Small intestine (tissue), 16 donors: ENCODE measurements at places on chromosomes 5 and 9. TPM values are rescaled to one million over a fixed set of nuclear protein-coding genes. Genes with fewer than 3 reads are reported as not detected.
A peak's percentile ranks its signal among the peaks of the same experiment; 100 is the strongest.

- DNase-seq, result peak; percentile 35
Measured at GRCh38 chr9:98860871-98861293, 53.4 kb downstream of the GALNT12 start.

DNA sequence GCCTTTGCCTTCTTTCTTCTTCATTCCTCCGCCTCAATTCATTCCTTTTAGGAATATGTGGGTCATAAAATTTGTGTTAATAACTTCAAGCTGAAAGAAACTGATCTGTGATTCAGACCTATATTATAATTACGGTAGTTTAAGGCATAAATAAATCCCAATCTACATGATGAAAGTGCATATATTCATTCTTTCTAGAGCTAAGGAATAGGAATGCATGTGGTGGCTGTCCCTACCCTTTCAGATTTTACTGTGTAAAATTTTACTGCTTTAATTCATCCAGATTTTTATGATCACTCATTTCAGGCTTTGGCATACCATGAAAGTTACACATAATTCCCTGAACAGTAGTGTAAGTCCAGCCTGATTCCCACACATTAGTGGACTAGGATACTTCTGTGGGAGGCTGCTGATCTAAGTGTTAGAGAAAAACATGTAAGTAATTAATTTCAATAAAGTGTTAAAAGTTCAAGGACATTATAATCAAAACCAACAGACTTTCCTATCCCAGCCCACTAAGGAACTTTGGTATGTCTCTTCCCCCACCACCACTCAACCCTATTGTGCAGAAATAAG is 83.1 kb downstream of the HINT1 start:
- DNase-seq, result no peak

DNA sequence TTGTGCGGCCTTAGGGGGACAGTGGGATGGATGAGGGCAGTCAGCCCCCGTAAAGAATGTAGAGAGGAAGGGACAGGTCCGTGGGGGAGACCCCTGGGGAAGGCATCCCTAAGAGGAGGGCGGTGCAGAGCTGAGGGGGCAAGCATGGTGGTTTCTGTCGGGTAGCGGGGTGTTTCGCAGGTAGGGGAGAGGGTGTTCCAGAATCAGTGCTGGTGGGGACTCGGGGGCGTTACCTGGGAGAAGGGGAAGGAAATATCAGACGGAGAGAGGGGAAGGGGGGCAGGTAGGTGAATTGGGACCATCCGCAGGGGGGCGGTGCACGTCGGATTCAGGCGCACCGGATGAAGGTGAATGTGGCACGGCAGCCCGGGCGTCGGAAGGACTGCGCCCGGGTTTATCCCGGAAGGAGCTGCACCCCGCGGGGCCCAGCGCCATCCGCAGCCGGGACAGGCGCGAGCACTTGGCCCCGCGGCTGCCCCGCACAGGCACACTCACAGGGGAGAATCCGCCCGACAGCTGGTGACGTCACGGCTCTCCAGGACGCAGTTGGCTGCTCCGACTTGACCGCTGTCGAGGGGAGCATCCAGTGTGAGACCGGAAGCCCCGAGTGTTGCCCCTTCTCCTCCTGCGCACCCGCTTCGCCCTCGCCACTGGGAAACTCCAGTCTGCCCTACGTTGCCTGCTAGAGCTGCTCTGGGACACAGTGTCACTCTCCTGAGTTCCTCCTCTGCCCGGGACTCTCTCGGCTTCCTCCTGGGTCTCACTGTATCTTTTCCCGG is 1.3 kb downstream of the CD72 start:
- peak; percentile 51 for DNase-seq

DNA sequence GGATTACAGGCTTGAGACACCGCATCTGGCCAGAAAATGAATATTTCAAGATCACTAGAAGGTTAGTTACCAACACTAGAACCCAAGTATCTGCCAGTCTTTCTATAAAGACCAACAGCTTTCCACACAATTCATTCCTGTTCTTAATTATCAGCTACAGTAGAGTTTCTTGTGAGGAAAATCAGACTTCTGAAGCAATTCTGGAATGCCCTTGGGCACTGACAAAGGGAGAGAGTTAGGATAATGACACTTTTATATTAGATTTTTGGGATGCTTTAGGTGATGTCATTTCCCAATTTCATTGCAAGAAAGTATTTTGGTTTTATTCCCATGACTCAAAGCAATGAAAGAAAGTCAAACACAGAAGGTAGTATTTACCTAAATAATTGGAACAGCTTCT is 497.0 kb upstream of the TUSC1 start:
- no peak for DNase-seq

- no peak for DNase-seq
Measured at GRCh38 chr9:108394726-108395125, 461.1 kb downstream of the ACTL7B start.

- DNase-seq, result no peak
Measured at GRCh38 chr9:121349009-121349408, 21.0 kb downstream of the STOM start.

GRCh38 chr9:21322911-21323461 is 12.2 kb downstream of the KLHL9 start:
- DNase-seq, result no peak

DNA sequence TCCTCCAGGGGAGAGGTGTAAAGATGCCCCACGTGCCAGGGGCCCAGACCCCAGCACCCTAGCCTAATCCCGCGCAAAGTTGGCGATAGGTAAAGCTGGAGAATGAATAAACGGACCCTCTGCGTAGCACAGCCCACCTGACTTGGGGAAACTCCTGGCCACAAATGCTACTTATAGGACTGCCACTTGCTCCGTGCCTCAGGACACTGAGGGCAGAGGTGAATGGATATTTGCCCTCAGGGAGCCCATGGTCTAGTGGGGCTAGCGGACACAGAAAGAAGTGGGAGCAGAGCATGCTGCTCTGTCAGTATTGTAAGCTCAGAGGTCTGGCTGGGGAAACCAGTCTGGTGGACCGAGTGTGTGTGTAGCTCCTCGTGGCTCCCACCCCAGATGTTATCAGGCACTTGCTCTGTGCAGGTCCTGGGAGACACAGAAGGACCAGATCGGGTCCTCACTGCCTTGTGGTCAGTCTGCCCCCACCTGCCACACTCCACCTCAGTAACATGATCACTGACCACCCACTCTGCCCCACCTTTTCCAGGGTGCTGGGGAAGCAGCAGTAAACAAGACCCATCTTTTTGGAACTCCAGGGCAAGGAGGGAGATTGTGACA is 841 bp downstream of the GRK6 start:
- DNase-seq, result no peak

- no peak for DNase-seq
Measured at GRCh38 chr5:57937025-57937424, 454.4 kb upstream of the ACTBL2 start.

DNA sequence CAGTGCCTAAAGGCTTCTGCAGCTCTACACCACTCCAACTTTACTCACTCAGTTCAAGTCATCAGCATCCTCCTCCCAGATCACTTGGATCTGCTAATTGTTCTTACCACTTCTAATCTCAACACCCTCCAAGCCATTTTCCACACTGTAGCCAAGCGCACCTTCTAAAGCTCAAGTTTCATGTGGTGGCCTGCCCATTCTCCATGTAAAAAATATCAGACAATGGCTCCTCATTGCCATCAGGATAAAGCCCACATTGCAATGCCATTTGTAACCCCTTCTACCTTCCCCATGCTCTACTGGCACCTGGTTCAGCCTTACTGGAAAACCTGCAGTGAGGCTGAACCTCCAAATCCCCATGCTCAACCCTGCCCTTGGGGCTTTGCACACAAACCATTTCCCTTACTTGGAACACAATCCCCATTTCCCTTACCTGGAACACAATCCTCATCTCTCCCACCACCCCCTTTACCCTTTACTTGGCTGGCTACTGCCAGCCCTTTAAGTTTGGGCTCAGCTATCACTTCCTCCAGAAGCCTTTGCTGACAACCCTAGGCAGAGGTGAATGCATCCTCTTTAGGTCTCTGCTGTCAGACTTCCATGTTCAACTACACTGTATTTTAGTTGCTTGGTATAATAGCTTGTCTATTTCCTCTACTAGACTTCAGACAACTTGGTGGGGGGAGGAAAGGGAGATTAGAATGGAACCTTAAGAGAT is 220.0 kb downstream of the TSSK1B start:
- no peak for DNase-seq

- DNase-seq, result no peak
Measured at GRCh38 chr5:134552301-134552700, 26.8 kb downstream of the JADE2 start.

- no peak for DNase-seq
Measured at GRCh38 chr9:14535161-14535955, 157.9 kb downstream of the ZDHHC21 start.

GRCh38 chr5:21397693-21398092 is 1409.7 kb upstream of the CDH18 start:
- no peak for DNase-seq

GRCh38 chr5:54403121-54403520 is 52.4 kb upstream of the HSPB3 start:
- no peak for DNase-seq

DNA sequence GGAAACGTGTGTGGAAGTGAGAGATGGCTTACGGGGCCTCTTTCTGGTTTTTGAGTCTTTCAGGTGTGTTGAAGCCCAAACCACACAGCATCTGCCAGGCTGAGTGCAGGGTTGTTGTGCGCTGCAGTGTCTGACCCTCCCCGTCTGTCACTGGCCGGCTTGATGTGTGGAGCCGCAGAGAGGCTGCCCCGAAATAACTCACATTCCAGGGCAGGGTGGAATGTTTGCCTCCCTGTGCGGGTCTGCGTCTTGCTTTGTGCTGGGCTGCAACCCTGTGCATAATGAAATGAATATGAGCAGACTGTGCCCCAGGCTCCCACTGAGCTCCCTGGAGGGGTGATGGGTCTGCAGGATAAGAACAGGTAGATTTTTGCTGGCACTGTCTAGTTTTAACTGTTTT is 9.9 kb upstream of the PLEKHG4B start:
- DNase-seq, result no peak

GRCh38 chr9:134054891-134055811 is 12.7 kb downstream of the BRD3 start:
- DNase-seq, result no peak

- DNase-seq, result no peak
Measured at GRCh38 chr5:149406203-149406978, 27.3 kb upstream of the IL17B start.

- no peak for DNase-seq
Measured at GRCh38 chr5:132044207-132044606, 16.2 kb upstream of the IL3 start.

DNA sequence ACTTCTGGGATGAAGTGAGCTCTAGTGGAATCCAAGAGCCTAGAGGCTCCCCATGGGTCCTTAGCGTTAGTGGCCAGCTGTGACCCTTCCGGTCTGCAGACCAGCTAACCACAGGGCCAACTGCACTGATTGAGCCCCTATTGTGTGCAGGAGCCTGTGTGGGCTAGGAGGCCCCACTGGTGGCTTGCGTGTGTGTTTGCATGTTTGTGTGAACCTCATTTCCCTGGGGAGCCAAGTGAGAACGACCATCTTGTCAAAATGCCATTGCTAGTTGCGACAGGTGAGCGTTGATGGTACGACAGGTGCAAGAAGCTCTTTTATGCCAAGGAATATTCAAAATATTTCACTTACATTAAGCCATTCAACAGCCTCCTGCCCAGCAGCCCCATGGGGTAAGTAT is 44.1 kb upstream of the ANKRD33B start:
- DNase-seq, result no peak

GRCh38 chr9:81650586-81651515 is 38.5 kb downstream of the TLE1 start:
- DNase-seq, result no peak

DNA sequence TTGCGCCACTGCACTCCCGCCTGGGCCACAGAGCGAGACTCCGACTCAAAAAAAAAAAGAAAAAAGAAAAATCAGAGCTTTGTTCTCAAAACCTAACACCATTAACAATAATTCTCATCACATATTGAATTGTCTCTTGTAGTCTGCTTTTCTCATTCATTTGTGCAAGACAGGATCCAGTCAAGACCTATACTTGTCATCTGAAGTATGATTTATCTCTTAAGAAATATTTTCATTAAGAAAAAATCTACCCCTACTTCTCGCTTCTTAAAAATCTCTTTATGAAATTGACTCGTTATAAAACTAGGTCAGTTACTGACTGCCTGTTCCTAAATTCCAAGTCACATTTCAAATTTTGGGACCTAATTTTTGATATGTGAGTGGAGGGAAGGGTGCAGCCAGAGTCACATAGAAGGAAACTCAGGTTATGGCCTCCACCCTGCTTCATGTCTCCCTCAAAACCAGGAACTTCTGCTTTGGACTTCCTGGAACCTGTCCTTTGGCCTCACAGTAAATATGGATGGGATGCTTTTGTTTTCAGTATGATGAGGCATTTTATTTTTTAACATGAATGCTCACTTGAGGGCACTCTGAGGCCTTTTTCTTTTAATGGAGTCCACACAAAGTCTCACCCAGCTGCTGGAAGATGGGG is 18.9 kb downstream of the ZNF169 start:
- peak; percentile 65 for DNase-seq

DNA sequence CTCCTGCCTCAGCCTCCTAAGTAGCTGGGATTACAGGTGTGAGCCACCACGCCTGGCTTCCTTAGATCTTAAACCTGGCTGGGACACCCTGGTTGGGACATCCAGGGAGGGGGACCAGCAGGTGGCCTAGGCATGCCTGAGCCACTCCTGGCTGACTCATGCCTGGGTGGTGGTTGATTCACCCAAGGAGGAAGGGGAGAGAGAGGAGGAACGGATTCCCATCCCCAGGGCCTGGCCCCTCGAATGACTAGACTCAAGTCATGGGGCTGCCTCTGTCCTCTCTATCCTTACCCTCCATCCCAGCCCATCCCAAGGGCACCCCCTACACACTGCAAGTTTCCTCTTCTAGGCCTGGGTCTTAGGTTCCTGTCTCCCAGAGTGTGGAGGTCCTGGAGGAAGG is 12.7 kb downstream of the EEIG1 start:
- peak; percentile 93 for DNase-seq

GRCh38 chr9:8963885-8964284 is 1164.3 kb upstream of the DMAC1 start:
- no peak for DNase-seq

Gene IFNA16
- not detected for polyA plus RNA-seq

Gene HSPB3
- polyA plus RNA-seq, result 2.7 TPM

Gene GARIN3
- not detected for polyA plus RNA-seq

Gene SPINK4
- 361 TPM for polyA plus RNA-seq

Gene PDLIM4
- 14.2 TPM for polyA plus RNA-seq

Gene CDH12
- not detected for polyA plus RNA-seq

Gene APBA1
- 3.7 TPM for polyA plus RNA-seq

Gene MTRR
- polyA plus RNA-seq, result 45.4 TPM

Gene MARVELD2
- polyA plus RNA-seq, result 7.2 TPM

Gene ACOT12
- polyA plus RNA-seq, result 0.38 TPM

Gene PCDHA9
- 0.01 TPM for polyA plus RNA-seq

Gene TSLP
- 0.30 TPM for polyA plus RNA-seq

Gene ANKRD55
- polyA plus RNA-seq, result 0.10 TPM

Gene KIF12
- 151 TPM for polyA plus RNA-seq

Gene SAPCD2
- 12.8 TPM for polyA plus RNA-seq
